ENCODE measurements at places on chromosomes 6 and 20. TPM values are rescaled to one million over a fixed set of nuclear protein-coding genes. Genes with fewer than 3 reads are reported as not detected.
A peak's percentile ranks its signal among the peaks of the same experiment; 100 is the strongest.

GRCh38 chr6:133046576-133046975 is 194.6 kb upstream of the EYA4 start:
- DNase-seq, result no peak

DNA sequence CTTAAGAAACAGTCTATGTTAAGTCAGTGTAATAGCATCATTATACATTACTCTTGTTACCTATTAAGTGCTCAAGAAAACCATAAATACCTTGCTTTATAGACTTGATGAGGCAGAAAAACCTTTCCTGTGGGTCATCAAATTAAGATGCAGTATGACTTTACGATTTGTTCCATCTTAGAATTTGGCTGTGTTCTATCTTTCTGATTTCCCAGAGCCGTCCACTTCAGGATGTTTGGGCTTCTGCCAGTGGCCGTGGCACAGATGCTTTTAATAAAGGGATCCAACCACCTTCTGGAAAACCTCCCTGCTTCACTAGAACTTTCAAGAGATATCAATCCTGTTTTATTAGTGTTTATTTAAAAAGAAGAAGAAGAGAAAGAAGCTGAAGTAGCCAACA is 71.2 kb downstream of the PDE7B start:
- DNase-seq, result no peak

- no peak for DNase-seq
Observed at GRCh38 chr6:88588938-88589337, 374.5 kb downstream of the RNGTT start.

DNA sequence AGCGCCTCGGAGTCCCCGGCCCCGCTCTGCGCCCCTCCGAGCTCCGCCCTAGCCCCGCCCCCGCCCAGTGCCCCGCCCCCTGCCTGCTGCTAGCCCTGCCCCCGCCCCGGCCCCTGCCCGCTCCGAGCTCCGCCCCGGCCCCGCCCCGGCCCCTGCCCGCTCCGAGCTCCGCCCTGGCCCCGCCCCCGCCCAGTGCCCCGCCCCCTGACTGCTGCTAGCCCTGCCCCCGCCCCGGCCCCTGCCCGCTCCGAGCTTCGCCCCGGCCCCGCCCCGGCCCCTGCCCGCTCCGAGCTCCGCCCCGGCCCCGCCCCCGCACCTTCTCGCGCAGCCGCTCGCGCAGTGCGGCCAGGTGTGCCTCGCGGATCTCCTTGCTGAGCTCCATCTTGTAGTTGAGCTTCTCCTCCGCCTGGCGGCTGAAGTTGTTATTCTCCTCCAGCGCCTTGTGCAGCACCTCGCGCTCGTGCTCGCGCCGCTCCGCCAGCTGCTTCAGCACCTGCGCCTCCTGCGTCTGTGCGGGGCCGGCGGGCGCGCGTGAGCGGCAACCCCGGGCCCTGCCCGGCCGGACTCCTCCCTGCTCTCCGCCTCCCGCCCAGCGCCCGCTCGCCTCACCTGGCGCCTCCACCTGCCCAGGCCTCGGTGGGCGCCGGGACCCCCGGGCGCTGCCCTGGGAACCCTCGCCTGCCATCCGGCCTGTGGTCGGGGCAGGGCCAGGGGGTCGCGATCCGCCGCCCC is 11.3 kb downstream of the STMN3 start:
- peak; percentile 62 for DNase-seq

DNA sequence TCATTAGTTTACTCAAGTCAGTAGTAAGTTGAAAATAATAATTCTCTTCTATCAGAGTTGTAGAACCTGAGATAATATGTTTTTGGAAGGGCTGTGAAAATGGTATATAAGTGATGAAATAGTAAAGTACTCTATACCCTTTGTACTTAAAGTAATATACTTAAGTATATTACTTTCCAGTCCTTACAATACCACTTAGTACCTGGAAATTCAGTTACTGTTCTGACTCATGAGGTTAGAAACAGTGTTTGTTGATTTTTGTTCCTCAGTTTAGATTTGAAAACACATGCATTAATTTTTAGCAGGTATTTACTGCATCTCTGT is 10.1 kb downstream of the TULP4 start:
- DNase-seq, result no peak

DNA sequence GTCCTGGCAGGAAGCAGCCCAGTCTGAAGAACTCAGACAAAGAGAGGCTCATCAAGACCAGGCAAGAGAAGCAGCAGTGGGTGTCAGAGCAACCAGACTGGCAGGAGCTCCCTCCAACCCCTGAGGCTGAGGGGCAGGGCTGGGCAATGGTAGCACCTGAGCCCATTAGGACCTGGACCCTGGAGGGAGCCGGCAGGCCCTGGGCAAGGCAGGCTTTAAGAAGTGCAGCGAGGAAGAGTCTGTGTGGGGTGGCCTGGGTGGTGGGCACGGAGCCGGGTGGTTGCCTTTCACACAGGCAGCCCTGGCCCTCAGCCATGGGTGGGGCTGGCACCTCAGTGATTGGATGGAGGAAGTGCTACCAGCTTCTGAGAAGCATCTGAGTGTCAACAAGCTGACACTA is 33.1 kb upstream of the IRF4 start:
- no peak for DNase-seq

GRCh38 chr6:55530931-55531330 is 48.1 kb downstream of the HMGCLL1 start:
- no peak for DNase-seq

- no peak for DNase-seq
Observed at GRCh38 chr6:139161817-139162284, 27.0 kb downstream of the HECA start.

GRCh38 chr6:137767911-137768690 is 99.0 kb upstream of the TNFAIP3 start:
- DNase-seq, result no peak

- no peak for DNase-seq
Observed at GRCh38 chr20:63359937-63360849, 956 bp downstream of the CHRNA4 start.

- no peak for DNase-seq
Observed at GRCh38 chr6:83114164-83114563, 46.7 kb downstream of the DOP1A start.

GRCh38 chr6:39223555-39223954 is 5.7 kb downstream of the KCNK5 start:
- no peak for DNase-seq

- DNase-seq, result no peak
Observed at GRCh38 chr6:106788761-106789160, 159.4 kb downstream of the QRSL1 start.

- no peak for DNase-seq
Observed at GRCh38 chr6:158059108-158059507, 77.4 kb downstream of the SYNJ2 start.

DNA sequence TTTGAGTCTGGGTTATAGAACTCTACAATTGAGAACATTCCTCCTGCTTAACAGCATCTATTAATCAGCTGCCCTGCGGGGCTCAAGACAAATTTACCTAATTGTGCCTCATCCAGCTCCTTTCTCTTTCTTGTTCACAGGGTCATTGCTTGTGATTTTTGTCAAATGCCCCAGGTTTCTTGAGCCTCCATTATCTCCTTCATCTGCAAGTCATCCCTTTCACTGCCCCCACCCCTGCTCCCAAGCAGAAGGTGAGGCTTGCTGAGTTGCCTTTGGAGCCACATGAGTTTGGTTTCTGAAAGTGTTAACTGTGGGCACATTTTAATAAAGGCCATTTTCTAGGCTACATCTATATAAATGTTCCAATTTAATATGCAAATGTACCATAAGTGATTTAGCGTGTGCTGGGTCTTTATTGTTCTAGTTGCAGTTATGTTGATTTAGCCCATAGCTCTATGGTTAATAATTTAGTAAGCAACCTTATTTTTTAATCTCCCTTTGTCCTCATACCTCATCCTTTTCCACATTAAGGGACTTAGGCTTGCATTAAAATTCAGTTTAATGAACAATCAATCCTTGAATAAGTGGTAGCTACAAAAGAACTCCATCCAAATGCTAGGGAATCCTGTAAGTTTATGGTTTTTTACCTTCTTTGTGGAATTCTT is 56.1 kb downstream of the VSTM2L start:
- no peak for DNase-seq

DNA sequence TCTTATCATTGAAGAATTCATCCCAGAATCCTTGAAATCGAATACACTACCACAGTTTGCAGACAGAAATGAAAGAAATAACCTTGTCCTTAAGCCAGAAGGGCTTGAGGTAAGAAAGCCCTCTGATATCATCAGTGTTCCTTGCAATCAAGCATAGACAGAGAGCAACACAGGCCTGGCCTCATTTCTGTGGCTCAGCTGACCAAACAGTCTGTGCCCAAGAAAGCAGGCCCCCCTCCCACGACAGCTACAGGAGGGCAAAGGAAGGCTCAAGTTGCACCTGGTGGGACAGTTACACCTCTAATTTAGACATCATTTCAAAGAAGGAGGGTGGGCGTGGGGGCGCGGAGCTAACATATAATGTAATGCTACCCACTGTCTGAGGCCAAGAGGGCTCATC is 21.6 kb downstream of the KIF16B start:
- DNase-seq, result no peak

- DNase-seq, result no peak
Observed at GRCh38 chr20:38114353-38114791, 50.7 kb downstream of the TGM2 start.

- no peak for DNase-seq
Observed at GRCh38 chr6:87095087-87095509, at the start of gene CGA. Gene CGA (minus strand): TSS chr6:87095106. CDS start chr6:87088200, 6,906 bp downstream.

- DNase-seq, result peak; percentile 33
Observed at GRCh38 chr6:142207265-142207877, 60.3 kb downstream of the VTA1 start.

DNA sequence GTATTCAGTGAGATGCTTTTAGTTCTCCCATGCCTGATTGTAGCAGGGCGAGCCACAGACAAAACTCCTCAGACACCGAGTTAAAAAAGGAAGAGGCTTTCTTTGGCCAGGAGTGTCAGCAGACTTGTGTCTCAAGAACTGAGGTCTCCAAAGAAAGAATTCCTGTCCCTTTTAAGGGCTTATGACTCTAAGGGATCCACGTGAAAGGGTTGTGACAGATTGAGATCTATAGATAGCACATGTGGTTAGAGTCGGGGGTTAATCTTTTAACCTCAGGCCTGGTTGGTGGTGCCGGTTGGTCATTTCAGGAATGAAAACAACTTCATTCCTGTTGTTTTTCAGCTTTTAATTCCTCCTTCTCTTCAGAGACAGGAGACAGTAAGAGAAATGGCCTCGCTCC is 168.8 kb upstream of the GRIK2 start:
- DNase-seq, result no peak

GRCh38 chr20:24875078-24875477 is 74.0 kb upstream of the CST7 start:
- DNase-seq, result no peak

- no peak for DNase-seq
Observed at GRCh38 chr6:66838764-66839163, 1131.7 kb upstream of the EYS start.

DNA sequence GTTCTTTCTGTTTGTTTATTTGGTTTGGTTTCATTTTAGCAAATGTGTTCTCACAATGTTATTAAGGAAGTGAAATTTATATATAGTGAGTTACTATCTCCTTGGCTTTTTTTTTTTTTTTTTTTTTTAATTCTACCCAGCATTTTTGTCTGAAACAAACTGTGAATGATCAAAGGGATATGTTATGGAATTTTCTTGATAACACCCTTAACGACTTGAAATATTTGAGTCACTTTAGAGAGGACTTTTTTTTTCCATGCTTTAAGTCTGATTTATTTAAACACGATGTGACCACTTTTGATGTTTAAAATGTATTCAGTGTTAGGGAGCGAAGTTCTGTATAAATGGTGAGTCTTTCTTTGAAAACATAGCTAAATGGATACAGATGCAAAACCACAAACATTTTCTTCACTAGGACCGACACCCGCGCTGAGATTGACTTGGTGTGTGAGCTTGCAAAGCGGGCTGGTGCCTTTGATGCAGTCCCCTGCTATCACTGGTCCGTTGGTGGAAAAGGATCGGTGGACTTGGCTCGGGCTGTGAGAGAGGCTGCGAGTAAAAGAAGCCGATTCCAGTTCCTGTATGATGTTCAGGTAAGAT is 149.7 kb downstream of the MTHFD1L start:
- DNase-seq, result no peak

DNA sequence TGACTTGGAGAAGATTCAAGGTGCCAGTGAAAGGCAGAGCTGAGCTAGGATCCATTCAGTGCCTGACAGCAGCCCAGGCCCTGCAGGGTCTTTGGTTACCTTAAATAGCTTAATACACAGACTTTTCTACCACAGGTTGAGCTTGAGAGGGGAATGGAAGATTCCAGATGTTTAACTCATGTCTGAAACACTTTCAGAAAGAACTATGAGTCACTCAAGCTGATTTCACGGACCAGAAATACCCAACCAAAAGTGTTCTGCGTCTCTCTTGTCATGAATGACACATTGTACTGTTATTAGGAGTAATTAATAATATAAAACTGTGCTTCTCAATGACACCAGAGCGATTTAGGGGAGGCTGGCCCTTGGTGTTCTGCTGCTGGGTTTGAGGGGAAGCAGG is 6.4 kb upstream of the PMEPA1 start:
- DNase-seq, result no peak

GRCh38 chr6:29723262-29723665 is at the start of gene HLA-F:
Gene HLA-F (plus strand): TSS chr6:29723434. CDS start chr6:29723464, 30 bp downstream.
- peak; percentile 88 for DNase-seq

DNA sequence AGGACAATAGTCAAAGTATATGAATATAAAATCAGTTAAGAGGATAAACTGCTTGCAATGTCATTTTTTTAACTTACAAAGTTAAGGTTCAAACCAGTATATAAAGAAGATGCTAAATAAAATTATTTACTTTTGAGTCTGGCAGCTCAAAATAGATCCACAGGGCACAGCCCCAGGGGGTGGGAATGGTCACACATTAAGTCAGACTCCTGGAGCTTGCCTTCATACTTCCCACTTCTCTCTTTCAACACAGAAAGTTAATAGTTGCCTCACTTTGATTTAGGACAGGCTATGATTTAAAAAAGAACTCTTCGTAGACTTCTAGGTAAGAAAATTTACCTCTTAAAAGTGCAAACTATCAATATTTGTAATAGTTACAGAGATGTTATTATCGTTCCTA is 158.3 kb upstream of the RUNX2 start:
- no peak for DNase-seq

DNA sequence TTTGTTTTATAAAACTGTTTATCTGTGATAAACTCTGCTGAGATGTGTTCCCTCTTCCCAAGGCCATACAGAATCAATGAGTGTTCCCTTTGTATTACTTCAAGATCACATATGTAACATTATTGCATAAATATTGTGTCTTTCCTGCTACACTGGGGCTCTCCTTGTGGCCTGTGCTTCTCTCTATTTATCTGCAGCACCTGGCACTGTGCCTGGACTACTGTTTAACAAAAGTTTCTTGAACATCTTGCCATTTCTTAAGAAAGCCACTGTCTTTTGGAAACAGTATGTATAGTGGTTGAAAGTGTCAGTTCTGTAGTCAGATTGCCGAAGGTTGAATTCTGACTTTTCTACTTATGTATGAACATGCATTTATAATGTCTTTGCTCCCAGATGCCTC is 169.0 kb upstream of the SCGN start:
- no peak for DNase-seq

Gene PRL
- total RNA-seq, result not detected

Gene BPIFB4
- total RNA-seq, result not detected

Gene CFAP61
- total RNA-seq, result 0.32 TPM

Gene IPCEF1
- not detected for total RNA-seq

Gene GATA5
- 0.26 TPM for total RNA-seq

Gene MUCL3
- total RNA-seq, result not detected

Gene GRM1
- total RNA-seq, result not detected

Gene ADAM33
- total RNA-seq, result 0.12 TPM

Gene RFX6
- total RNA-seq, result not detected

Gene ID4
- total RNA-seq, result 0.57 TPM
